Osteocyte (in vitro differentiated cells): ENCODE measurements at places on chromosomes 1 and 21.

DNA sequence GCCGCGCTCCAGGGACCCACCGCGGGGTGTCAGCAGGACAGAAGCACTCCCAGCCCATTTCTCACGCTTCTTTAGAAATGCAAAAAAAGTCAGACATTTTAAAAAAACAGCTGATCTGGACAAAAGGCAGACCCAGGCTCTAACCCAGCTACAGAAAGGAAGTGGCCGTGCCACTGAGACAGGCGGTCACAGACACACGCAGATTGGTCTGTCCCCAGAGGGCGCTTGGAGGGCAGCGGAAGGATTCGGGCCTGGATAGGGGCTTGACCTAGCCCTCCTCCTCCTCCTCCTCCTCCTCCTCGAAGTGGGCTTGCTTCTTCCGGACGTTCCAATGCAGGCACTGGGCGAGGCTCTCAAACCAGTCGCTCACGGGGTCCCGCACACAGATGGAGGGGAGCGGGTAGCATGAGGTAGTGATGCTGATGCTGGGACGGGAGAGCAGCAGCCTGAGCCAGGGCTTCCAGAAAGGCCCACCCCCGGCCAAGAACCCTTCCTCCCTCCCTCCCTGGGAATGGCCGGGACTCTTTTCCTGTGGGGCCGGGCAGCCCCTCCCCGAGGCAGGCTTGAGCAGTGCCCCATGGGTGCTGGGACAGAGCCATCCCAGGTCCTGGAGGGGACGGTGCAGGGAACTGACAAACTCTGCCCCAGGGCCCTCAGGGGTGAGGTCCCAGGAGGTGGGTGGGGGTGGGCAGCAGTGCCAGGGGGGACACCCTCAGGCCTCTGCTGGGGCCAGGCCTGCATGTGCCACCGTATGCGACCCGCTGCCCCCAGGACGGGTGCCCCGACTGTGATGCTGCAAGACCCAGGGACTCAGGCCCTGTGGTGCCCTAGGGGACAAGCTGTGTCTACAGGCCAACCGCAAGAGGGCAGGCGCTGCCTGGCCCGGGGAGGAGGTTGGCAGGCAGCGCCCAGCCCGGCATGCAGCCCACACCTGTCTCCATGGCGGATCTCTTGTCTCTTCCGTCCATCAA lies 25.3 kb downstream of the NADK start:
- DNase-seq = no peak

GRCh38 chr1:229027622-229028182 lies 243.2 kb upstream of the RAB4A start:
- peak; percentile 34 for DNase-seq

DNA sequence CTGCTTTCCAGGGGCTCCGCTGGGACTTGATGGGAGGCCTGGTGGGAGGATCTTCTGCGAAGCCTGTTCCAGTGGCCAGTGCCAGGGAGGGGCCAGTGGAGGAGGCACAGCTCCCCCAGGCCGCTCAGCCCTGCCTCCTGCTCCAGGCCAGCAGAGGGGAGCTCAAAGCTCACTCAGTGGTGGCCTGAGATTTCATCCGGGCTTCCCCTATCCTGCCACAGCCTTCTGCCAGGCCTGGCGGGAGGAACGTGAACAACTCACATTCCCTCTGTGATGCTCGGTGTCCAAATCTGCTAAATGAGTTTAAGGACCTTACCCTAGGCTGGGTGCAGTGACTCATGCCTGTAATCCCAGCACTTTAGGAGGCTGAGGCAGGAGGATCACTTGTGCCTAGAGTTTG lies 3.3 kb downstream of the CLCNKB start:
- DNase-seq = no peak

- no peak for DNase-seq
Measured at GRCh38 chr1:6093071-6093470, 47.4 kb downstream of the KCNAB2 start.

- no peak for DNase-seq
Measured at GRCh38 chr1:2801535-2802291, at the start of gene TTC34. Gene TTC34, minus strand, starts transcription at chr1:2801693. Its CDS starts 866 bp downstream, at chr1:2800827.

GRCh38 chr1:209208648-209209047 lies 374.9 kb upstream of the CAMK1G start:
- no peak for DNase-seq

- DNase-seq = no peak
Measured at GRCh38 chr1:203558064-203558760, 64.3 kb downstream of the OPTC start.

- no peak for DNase-seq
Measured at GRCh38 chr1:223189525-223189902, 46.5 kb upstream of the TLR5 start.

- DNase-seq = no peak
Measured at GRCh38 chr1:76227621-76228020, 153.1 kb downstream of the ST6GALNAC3 start.

DNA sequence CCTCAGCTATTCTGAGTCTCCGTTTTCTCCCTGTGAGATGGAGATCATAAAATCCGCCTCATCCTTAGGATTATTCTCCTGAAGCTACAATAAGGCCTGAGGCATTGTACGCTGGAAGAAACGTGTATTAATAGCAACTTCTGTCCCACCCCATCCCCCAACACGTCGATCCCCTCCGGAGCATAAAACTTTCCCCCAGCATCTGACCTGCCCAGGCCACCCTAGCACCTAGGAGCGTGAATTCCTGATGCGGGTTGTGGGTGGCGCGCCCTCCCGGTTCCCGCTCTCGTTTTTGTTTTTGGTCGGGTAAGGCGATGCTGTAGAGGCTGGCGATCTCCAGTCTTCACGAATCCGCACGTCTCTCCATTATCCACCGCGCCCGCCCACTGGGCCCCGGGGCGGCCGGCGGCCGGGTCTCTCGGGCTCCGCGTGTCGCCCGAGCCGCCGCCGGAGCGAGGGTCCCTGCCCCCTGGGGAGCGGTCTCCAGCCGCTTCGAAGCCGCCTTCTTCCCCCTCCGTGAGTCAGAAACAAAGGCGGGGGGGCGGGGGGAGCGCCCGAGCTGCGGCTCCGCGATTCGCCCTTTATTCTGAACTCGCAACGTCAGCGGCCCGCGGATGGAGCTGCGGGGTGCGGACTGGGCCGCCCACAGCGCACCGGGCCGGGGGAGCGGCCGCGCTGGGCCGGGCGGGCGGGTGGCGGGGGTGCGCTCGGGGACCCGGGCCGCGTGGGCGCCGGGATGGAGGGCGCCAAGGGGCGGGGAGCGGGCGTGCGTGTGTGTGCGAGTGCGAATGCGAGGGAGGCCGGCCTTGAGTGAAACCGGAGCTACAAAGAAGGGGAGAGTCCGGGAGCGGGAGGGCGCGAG lies at the start of gene PLEKHO1:
Gene PLEKHO1 (plus strand): TSS at position 646 of the 862 bp plus-strand sequence. CDS start 342 bp downstream, outside the sequence.
- peak; percentile 88 for DNase-seq

DNA sequence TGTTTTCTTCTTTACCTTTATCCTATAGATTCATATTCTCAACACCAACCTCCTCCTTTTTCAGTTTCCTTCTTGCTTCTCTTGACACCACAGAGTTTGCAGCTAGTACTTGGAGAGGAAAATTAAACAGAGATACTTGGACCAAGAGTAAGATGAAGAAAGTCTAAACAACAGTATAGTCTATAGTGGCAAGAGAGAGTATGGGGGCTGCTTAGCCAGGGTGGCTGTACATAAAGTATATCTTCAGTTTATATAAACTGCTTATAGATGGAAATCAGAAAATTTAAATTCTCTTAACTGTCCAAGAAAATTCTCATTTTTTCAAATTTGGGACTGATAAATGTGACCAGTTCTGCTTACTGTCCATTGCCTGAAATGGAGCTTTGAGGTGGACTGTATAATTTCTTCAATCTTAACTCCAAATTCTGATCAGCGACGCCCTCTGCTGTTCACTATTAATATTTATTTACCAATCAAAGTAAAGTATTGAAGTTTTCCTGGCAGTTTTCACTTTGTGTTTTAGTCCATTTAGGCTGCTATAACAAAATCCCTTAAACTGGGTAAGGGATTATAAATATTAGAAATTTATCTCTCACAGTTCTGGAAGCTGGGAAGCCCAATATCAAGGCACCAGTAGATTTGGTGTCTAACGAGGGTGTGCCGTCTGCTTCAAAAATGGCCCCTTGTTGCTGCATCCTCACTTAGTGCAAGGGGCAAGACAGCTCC lies 14.8 kb upstream of the METTL18 start:
- no peak for DNase-seq

- no peak for DNase-seq
Measured at GRCh38 chr21:46661211-46661625, 25.7 kb downstream of the PRMT2 start.

GRCh38 chr21:35485364-35485763 lies 436.3 kb upstream of the RUNX1 start:
- no peak for DNase-seq

GRCh38 chr1:15696956-15697521 lies 12.9 kb downstream of the PLEKHM2 start:
- no peak for DNase-seq

GRCh38 chr1:216005916-216006315 lies 417.3 kb downstream of the USH2A start:
- DNase-seq = no peak

GRCh38 chr1:211932933-211933254 lies 102.3 kb upstream of the LPGAT1 start:
- DNase-seq = no peak

GRCh38 chr1:64543831-64544230 lies 73.9 kb downstream of the CACHD1 start:
- DNase-seq = no peak

- DNase-seq = no peak
Measured at GRCh38 chr21:35367553-35367952, 318.5 kb upstream of the RUNX1 start.

DNA sequence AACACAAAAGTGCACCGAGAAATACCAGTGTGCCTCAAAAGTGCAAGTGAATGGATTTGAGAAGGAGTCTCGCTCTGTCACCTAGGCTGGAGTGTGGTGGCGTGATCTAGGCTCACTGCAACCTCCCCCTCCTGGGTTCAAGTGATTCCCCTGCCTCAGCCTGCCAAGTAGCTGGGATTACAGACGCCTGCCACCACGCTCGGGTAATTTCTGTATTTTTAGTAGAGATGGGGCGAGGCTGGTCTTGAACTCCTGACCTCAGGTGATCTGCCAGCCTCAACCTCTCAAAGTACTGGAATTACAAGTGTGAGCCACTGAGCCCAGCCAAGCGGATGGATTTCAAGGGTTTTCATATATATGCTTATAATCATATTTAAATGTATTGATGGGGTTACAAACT lies 35.8 kb downstream of the PRRX1 start:
- DNase-seq = no peak

DNA sequence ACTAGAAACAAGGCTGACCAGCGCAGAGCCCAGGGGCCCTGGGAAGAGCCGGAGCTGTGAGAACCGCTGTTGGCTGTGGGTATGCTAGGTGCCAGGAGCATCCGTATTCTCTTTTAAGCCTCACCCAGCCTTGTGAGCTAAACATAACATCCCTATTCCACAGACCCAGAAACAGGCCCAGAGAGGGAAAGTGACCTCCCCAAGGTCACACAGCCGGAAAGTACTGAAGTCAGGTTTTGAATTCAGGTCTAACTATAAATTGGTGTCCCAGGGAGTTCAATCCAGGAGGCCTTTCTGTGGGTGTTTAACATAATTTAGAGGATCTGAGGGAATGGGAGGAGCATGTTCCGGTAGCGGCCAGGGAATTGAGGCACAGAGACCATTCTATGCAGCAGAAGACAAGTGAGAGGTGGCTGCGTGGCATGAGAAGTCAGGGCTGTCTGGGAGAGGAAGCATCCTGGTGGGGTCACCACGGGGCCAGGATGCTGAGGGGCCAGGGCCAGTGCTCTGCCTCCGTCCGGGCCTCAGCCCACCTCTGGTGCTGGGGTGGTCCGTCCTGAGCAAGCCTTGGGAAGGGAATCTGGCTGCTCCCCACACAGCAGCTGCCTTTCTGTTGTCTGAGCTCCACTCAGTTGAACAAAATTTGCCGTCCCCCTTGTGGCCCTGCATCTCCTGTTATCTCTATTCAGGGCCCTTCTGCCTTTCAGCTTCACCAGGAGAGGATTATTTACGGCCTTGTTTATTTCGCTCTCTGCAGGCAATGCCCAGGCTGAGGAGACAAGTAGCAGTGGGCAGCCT lies 338.8 kb upstream of the VAMP3 start:
- no peak for DNase-seq

DNA sequence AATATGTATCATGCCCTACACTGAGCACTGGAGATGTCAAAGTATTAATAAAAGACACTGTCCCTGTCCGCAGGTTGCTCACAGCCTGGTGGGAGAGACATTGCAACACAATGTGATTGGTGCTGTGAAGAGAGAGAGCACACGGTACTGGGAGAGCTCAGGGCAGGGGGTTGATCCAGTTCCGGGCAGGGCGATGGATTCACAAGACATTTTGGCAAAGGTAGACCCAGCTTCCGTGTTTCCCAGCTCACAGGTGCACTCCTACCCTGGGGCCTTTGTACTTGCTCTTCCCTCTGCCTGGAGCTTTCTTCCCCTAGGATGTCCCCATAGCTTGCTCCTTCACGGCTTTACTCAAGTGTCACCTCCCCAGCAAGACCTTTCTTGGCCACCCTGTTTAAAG lies 1.4 kb downstream of the PLA2G5 start:
- peak; percentile 34 for DNase-seq
